ENCODE measurements at places on chromosomes 7 and 10.

DNA sequence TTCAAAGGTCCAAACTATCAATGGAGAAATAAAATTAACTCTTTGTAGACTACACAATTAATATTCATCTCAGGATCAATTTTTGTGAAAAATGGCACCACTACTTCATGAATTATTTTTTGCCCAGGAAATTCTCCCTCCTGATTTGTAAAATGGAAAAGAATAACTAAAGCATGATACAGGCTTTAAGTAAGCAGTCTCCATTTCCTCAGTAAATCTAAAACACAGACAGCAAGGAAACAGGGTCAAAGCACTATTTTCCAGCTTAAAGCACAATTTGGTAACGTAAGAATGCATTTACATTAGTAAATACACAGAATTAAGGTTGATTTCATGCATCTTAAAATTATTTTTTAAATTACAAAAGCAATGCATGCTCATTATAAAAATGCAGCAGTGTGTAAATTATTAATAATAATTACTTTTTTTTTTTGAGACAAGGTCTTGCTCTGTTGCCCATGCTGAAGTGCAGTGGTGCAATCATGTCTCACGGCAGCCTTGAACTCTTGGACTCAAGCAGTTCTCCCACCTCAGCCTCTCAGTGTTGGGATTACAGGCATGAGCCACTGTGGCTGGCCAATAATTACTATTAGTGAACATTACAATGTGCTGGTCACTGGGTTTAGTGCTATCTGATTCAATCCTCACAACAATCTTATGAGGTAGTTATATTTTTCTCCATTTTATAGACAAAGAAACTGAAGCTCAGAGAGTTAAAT lies 26.1 kb upstream of the VCL start:
- DNase-seq, result no peak

DNA sequence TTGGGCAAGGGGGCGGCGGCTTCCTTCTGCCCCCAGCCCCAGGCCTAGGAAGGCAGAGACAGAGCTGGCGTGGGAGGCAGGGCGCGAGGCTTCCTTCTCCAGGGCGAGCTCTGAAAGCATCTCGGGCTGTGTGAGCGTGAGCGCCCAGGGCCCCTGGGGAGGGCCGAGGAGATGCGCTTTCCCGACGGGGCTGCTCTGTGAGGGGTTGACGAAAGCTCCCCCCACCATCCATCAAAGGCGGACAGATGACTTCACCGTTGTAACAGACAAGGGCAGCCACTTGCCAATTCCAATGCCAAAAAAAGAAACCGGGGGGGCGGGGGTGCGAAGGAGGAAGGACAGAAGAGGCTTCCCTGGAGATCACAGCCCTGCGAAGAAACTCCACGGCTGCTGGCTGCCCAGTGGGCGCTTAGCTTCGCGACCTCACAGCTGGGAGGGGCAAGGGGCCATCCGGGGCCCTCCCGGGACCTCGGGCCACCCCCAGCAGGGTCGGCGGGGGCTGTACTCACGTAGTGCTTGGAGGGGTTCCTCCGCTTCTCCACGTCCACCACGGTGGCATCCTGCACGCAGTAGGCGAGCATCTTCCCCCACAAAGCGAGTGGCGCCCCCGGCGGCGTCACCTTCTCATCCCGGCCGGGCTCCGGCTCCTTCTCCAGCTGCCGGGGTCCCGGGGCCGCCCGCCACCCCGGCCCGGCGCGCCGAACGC lies 537 bp downstream of the SH3PXD2A start:
- DNase-seq, result no peak

- peak; percentile 11 for DNase-seq
Observed at GRCh38 chr7:139358541-139359365, 941 bp upstream of the LUC7L2 start.

DNA sequence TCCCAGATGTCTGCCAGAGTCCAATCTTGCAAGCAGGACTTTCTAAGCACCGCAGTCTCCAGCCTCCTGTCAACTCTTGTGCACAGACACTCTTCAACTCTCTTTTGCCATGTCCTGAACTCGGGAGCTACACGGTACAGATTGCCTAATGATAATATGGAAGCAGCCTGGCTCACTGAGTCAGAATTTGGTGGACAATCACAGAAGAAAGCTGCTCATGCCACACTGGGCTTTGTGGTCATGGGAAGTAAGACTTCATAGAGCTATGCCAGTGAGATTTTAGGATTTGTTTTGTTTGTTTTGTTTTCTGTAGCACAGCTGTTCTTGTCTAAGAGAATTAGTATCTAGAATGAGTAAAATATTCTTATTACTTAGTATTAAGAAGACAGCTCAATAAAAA lies 144.1 kb upstream of the PRSS58 start:
- no peak for DNase-seq

- DNase-seq, result no peak
Observed at GRCh38 chr10:86868353-86868752, 89.1 kb downstream of the MMRN2 start.

GRCh38 chr7:78134256-78134655 lies 335.7 kb downstream of the PHTF2 start:
- DNase-seq, result no peak

- DNase-seq, result no peak
Observed at GRCh38 chr7:80977751-80978150, 58.9 kb upstream of the SEMA3C start.

- DNase-seq, result no peak
Observed at GRCh38 chr10:97854743-97855142, 5.1 kb downstream of the GOLGA7B start.

DNA sequence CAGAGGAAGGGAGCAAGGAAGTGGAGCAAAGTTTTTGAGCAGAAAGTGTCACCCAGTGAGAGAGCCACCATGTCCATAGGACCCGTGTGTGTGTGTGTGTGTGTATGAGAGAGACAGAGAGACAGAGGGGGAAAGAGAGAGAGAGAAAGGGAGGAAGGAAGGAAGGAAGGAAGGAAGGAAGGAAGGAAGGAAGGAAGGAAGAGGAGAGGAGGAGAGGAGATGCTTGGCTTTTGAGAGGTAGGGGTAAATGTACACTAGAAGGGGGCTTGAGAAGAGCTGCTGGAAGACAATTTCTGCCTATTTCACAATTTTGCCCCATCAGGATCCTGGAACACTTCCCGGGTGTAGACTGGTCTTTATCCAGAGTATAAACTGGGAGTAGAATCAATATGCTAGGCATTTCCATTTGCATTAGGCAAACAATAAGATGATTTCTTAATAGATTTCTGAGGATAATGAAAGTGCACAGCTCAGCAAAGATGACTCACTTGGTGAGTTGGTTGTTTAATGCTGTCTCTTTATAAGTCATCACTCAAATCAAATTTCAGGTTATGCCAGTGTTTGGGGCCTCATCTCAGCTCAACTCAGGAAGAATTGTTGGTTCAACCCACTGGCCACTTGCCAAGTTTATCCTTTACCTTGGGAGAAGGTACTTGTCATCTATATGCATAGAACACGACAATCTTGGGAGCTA lies 70.0 kb upstream of the FAM13C start:
- no peak for DNase-seq

All from T-cell (primary cell).